ENCODE measurements at places on chromosomes 3 and 15. TPM values are rescaled to one million over a fixed set of nuclear protein-coding genes. Genes with fewer than 3 reads are reported as not detected.

Gene GNAT1
- not detected for total RNA-seq

Gene CLEC3B
- total RNA-seq: not detected

Gene MASP1
- not detected for total RNA-seq

Gene C3orf22
- total RNA-seq: not detected

Gene ERICH6
- total RNA-seq: not detected
